H1 (cell line): ENCODE measurements at places on chromosomes 3 and 15. TPM values are rescaled to one million over a fixed set of nuclear protein-coding genes. Genes with fewer than 3 reads are reported as not detected.

GRCh38 chr3:120488296-120488695 is 37.5 kb upstream of the FSTL1 start:
- DNase-seq = no peak

Gene ARHGEF26
- 13.3 and 15.6 TPM in 2 replicates for total RNA-seq

- no peak for DNase-seq
These were observed 11.8 kb downstream of the MITF start for GRCh38 chr3:69751074-69751476.

Gene CPN2
- not detected in 2 replicates for total RNA-seq

Gene CFAP92
- 2.0 and 2.4 TPM in 2 replicates for total RNA-seq

GRCh38 chr3:30233913-30234646 is 372.3 kb upstream of the TGFBR2 start:
- no peak for DNase-seq

- DNase-seq = peak; percentile 44
These were observed 16.1 kb downstream of the C3orf22 start for GRCh38 chr3:126542340-126543241.

- no peak for DNase-seq
These were observed 14.5 kb downstream of the GATM start for GRCh38 chr15:45363801-45364200.

DNA sequence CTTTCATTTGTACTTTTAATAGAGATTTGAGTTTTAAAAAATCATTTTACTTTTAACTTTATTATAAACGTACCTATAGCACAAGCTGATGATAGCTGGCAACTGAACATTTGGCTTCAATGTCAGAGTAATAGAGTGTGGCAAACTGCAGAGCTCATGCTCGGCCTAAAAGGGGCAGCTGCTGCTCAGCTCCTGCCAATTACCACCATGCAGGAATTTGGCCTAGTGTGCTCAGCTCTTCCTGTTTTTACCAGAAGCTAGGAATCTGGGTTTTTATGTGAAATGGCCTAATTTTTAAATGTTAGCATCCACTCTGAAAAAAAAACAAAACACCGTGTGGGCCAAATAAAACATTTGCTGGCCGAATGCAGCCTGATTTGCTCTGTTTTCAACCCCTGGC is 1.8 kb downstream of the IFT122 start:
- DNase-seq = no peak

DNA sequence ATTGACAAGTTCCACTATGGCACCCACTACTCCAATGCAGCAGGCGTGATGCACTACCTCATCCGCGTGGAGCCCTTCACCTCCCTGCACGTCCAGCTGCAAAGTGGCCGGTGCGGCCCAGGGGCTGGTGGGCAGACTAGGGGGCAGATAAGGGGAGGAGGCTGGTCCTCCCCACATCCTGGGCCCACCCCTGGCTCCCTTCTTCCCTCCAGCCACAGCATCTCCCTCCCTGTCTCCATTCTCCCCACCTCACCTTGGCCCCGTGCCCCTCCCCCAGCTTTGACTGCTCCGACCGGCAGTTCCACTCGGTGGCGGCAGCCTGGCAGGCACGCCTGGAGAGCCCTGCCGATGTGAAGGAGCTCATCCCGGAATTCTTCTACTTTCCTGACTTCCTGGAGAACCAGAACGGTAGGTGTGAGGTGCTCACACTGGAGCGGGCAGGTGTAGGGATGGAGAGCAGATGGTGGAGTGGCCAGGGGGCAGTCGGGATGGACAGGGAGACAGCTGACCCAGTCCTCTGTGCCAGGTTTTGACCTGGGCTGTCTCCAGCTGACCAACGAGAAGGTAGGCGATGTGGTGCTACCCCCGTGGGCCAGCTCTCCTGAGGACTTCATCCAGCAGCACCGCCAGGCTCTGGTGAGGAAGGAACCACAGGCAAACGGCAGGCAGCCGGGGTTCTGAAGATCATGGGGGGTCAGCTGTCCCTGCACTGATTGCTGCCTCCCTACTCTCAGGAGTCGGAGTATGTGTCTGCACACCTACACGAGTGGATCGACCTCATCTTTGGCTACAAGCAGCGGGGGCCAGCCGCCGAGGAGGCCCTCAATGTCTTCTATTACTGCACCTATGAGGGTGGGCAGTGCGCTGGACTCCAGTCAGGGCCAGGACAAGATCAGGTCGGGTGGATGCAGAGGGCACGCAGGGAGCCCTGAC is 26.0 kb downstream of the NBEAL2 start:
- DNase-seq = no peak

- no peak for DNase-seq
These were observed 40.9 kb downstream of the MEF2A start for GRCh38 chr15:99606646-99607045.

- DNase-seq = no peak
These were observed 43.0 kb upstream of the MYRIP start for GRCh38 chr3:39766433-39766832.

Gene NOX5
- not detected in 2 replicates for total RNA-seq

Gene ENTPD3
- total RNA-seq = 0.44 and 0.60 TPM in 2 replicates

GRCh38 chr3:164779816-164780215 is 298.5 kb downstream of the SI start:
- no peak for DNase-seq

GRCh38 chr3:63032881-63033280 is 157.7 kb upstream of the CADPS start:
- DNase-seq = no peak

- no peak for DNase-seq
These were observed 556.0 kb downstream of the OTOL1 start for GRCh38 chr3:162052636-162053035.

Gene CHRNA5
- 29.3 and 31.4 TPM in 2 replicates for total RNA-seq

DNA sequence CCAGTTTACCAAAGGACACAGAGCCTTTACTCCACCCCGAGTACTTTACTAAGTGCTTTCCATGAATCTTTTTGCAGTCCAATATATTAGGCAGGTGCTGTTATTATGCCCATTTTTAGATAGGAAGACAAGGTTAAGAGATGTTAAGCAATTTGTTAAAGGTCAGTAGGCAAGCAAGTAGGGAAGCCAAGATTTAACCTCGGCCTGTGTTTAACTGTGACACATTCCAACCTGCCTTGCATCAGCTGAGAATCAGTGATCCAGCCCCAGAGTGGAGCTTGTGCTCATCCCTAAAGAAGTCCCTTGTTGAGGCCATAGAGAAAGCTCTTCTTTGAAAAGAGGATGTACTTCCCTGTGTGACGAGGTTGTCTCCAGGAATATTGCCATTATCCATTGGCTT is 51.3 kb upstream of the C15orf61 start:
- DNase-seq = no peak

- no peak for DNase-seq
These were observed 30.9 kb downstream of the CCNL1 start for GRCh38 chr3:157128771-157129681.

DNA sequence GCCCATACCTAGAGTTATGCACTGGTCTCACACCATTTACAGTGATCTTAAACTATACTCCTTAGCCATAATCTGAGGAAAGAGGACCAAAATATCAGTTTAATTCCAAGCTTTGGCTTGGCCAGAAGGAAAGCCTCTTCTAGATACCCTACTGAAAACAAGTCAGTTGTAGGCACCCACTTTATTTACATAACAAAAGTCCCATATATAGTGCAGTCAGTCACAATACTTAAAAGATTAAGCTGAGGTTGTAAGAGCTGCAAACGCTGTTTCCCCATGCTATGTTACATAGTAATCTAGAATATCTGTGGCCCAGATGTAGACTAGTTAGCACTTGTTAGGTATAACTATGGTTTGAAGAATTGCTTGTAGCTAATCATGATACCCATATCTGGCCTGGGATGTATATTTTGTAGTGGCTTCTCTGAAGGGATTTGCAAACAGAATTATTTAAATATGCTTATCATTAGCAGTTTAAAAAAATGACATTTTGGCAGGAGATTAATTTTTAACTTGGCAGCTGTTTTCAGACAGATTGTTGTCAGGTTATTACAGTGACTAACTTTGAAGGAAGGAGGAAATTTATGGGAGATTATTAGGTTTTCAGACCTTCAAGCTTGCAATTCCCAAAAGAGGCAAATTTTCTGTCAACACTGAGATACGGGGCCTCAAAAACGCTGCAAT is 160.4 kb upstream of the SLC2A2 start:
- no peak for DNase-seq

Gene PROS1
- total RNA-seq = 2.5 and 2.9 TPM in 2 replicates

GRCh38 chr3:47323431-47324277 is 40.9 kb downstream of the KLHL18 start:
- no peak for DNase-seq

Gene PRSS50
- total RNA-seq = 0.47 and 0.73 TPM in 2 replicates

DNA sequence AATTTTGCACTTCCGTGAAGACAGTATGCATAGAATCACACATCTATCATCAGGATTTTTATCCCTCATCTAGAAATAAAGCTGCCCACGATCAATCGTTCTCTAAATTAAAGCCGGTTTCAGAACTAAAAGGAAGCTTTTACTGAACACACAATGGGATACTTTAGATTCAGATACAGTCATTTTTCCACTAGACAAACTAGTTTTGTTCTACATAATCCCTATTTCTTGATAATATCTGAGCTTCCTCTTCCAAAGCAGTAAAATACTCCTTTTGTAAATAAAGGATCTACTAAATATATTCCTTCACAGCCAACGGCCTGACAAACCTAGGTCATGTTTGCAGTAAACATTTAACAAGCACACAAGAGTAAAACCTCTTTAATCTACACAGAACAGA is 2.0 kb upstream of the GANC start:
- no peak for DNase-seq

DNA sequence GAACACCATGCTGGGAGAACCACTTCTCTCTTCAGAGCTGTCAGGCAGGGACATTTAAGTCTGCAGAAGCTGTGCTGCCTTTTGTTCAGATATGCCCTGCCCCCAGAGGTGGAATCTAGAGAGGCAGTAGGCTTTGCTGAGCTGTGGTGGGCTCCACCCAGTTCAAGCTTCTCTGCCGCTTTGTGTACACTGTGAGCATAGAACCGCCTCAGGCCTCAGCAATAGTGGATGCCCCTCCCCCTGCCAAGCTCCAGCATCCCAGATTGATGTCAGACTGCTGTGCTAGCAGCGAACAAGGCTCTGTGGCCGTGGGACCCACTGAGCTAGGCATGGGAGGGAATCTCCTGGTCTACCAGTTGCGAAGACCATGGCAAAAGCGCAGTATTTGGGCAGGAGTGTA is 121.6 kb downstream of the NFKBIZ start:
- no peak for DNase-seq

Gene C3orf85
- total RNA-seq = not detected in 2 replicates

Gene CCDC33
- 1.0 and 2.0 TPM in 2 replicates for total RNA-seq

Gene BOC
- total RNA-seq = 6.0 and 6.9 TPM in 2 replicates

- DNase-seq = no peak
These were observed 145.1 kb downstream of the MAGI1 start for GRCh38 chr3:65893631-65894030.

GRCh38 chr15:61828008-61828407 is 232.2 kb downstream of the VPS13C start:
- no peak for DNase-seq

Gene FSTL1
- total RNA-seq = 502 and 516 TPM in 2 replicates

Gene GNAI2
- 168 and 169 TPM in 2 replicates for total RNA-seq

Gene CATSPER2
- 1.2 TPM in 2 replicates for total RNA-seq

DNA sequence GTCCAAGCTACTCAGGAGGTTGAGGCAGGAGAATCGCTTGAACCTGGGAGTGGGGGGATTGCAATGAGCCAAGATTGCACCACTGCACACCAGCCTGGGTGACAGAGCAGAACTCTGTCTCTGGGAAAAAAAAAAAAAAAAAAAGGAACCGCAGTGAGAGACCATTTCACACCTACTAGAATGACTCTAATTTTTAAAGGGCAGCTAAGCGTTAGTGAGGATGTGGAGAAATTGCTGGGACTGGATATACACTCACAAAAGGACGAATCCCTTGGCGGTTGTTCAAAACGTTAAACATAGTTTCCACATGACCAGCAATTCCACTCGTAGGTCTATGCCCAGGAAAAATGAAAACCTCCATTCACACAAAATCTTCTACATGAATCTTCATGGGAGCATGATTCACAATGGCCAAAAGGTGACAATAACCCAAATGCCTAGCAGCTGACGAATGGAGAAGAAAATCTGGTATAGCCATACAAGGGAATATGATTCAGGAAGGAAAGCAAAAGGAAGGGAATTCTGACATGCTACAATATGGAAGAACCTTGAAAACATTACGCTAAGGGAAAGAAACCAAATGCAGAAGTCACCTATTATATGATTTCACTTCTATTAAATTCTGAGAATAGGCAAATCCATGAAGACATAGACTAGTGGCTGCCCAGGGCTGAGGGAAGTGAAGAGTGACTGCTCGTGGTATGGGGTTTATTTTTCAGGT is 127.0 kb downstream of the CHSY1 start:
- DNase-seq = no peak

DNA sequence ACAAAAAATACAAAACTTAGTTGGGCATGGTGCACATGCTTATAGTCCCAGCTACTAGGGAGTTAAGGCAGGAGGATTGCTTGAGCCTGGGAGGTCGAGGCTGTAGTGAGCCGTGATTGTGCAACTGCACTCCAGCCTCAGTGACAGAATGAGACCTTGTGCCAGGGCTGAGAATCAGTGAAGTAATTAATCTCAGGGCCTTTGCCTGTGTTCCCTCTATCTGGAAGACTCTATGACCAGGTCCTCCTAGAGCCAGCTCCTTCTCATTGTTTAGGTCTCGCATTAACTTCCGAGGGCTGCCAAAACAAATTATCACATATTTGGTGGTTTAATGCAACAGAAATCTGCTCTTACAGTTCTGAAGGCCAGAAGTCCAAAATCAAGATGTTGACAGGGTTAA is 41.4 kb upstream of the FLNB start:
- DNase-seq = no peak

DNA sequence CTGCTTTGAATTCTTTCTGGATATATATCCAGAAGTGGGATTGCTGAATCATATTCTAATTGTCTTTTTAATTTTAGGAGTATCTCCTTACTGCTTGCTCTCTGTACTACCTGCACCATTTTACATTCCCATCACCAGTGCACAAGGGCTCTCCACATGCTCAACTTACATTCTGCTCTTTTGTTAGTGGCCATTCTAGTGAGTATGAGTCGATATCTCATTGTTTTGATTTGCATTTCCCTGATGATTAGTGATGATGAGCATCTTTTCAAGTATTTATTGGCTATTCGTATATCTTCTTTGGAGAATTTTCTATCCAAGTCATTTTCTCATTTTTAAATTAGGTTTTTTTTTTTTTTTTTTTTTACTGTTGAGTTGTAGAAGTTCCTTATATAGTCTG is 29.5 kb downstream of the PFN2 start:
- DNase-seq = no peak

Gene SELENOK
- 32.5 and 40.2 TPM in 2 replicates for total RNA-seq

- no peak for DNase-seq
These were observed 153.5 kb upstream of the LPP start for GRCh38 chr3:188000361-188000861.
